ENCODE measurements at places on chromosomes 5 and 9. TPM values are rescaled to one million over a fixed set of nuclear protein-coding genes. Genes with fewer than 3 reads are reported as not detected.

LMX1B gene
- not detected for total RNA-seq

HCN1 gene
- total RNA-seq: not detected

CCDC187 gene
- not detected for total RNA-seq

TESK1 gene
- 36.9 TPM for total RNA-seq

CNTNAP3 gene
- total RNA-seq: not detected

GRIA1 gene
- not detected for total RNA-seq

NIM1K gene
- total RNA-seq: 0.68 TPM

GFI1B gene
- 3.3 TPM for total RNA-seq

CREBRF gene
- total RNA-seq: 14.5 TPM

IFNB1 gene
- total RNA-seq: not detected

CCIN gene
- not detected for total RNA-seq
